ENCODE measurements at places on chromosomes 5 and 9. TPM values are rescaled to one million over a fixed set of nuclear protein-coding genes. Genes with fewer than 3 reads are reported as not detected.

The SLC6A19 gene
- not detected for total RNA-seq

The C9orf50 gene
- total RNA-seq: not detected

The CCDC192 gene
- not detected for total RNA-seq

The OTP gene
- total RNA-seq: not detected

The ELOVL7 gene
- 1.1 TPM for total RNA-seq

The FOXD4 gene
- total RNA-seq: not detected

The PTGR1 gene
- 31.0 TPM for total RNA-seq

The TUSC1 gene
- total RNA-seq: 8.2 TPM

The SYNPO gene
- total RNA-seq: 593 TPM

The OR1J2 gene
- not detected for total RNA-seq

The NADK2 gene
- total RNA-seq: 32.3 TPM

The CDH18 gene
- total RNA-seq: not detected

The HACD4 gene
- total RNA-seq: 0.69 TPM

The ST8SIA4 gene
- 1.6 TPM for total RNA-seq

The DOCK2 gene
- 1.6 TPM for total RNA-seq

The RPS14 gene
- 1,085 TPM for total RNA-seq

The CCNO gene
- total RNA-seq: not detected

The PTPDC1 gene
- total RNA-seq: 9.5 TPM

The IL5 gene
- not detected for total RNA-seq

The ZNF169 gene
- 3.0 TPM for total RNA-seq

The DRD1 gene
- not detected for total RNA-seq

The SCGB3A2 gene
- not detected for total RNA-seq

The SLF1 gene
- 6.6 TPM for total RNA-seq

The GCNT4 gene
- 0.13 TPM for total RNA-seq

The PCDHB2 gene
- total RNA-seq: 2.3 TPM

The PCDHA1 gene
- total RNA-seq: 0.08 TPM

The ACSL6 gene
- 0.87 TPM for total RNA-seq

The NIM1K gene
- total RNA-seq: 0.52 TPM

The COL23A1 gene
- 30.9 TPM for total RNA-seq

The OTULIN gene
- 19.3 TPM for total RNA-seq

The IFNK gene
- not detected for total RNA-seq

The SYK gene
- total RNA-seq: 2.4 TPM

The SAPCD2 gene
- total RNA-seq: 0.10 TPM

The C1QTNF3 gene
- 0.93 TPM for total RNA-seq

The PHF2 gene
- total RNA-seq: 23.9 TPM

The IFNA2 gene
- not detected for total RNA-seq

The RAI14 gene
- total RNA-seq: 15.0 TPM

The FOXD1 gene
- not detected for total RNA-seq

The NIPAL4 gene
- total RNA-seq: 0.07 TPM

The PDLIM4 gene
- total RNA-seq: 10.5 TPM

The BTNL8 gene
- not detected for total RNA-seq

The IFNA7 gene
- total RNA-seq: not detected

The POLK gene
- total RNA-seq: 28.8 TPM

The PCDHB16 gene
- 1.3 TPM for total RNA-seq

The GPR151 gene
- total RNA-seq: not detected

The PCDHA12 gene
- not detected for total RNA-seq

The ARAP3 gene
- 15.5 TPM for total RNA-seq

All from heart left ventricle (tissue), 16 donors.